NCI-H2029 treated with DMSO at 0.1 percent for 48 hours (cell line): ENCODE measurements at places on chromosomes 13 and 19.

DNA sequence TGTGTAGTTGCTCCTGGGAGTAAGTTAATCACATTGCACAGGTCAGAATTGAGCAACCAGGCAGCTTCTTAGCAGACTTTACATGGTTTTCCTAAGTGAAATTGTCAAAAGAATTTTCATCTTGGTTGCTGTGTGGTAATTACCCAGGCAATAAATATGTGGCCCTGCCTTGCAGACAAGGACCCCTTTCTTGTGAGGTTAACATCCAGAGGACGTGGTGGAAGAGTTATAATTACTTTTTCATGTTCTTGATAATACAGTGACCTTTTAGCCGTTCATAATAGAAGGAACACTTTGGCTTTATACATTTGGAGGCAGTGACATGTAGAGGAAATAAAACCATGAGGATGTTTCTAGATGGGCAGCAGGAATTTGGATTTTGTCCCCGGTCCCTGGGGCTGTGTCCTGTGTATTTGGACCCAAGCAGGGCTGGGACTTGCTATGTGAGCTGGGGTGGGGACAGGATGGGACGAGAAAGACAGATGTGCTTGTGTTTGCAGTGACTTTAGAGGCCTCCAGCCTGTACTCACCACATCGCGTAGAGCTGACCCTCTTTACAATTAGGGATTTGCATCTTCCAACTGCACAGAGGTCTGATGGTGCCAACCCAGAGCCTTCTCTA lies 156.2 kb downstream of the STK24 start:
- no peak for DNase-seq

GRCh38 chr19:13788991-13789390 lies 6.3 kb upstream of the ZSWIM4 start:
- DNase-seq = no peak

DNA sequence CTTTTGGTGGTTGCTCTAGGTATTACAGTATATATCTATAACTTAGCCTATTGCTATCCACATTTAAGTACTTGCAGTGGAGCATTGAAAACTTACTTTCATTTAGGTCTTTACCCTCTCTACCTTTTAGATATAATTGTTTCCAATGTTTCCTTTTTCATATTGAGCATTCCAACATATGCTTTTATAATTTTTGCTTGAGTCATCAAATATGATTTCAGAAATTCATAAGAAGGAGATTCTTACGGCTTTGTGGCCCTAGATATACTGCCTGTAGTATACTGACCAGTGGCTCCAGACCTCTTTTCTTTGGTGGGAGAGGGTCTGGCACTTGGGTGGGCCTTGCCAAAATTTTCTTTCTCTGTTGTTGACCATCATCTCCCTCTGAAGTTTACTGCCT lies 32.8 kb upstream of the ZNF850 start:
- no peak for DNase-seq

DNA sequence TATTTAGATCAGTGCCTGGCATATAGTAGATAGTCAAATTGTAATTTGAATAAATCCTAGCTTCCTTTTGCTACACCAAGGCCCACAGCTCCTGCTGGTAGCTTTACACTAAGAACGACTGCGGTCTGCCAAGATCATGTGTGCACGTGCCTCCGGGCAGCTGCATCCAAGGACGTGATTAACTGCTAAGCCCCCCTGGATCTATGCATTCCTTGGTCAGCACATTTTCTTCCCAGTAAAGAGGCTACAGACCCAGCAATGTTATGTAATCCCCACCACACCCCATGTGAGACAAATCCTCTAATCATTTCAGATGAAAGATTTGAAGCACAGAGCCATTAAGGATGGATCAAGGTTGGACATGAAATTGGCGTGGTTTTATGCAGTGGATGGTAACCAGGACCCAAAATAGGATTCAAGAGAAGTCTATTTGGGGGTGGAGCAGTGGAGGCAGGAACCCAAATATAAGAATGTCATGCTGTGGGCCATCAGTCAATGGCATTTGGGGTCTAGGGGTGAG lies 65.2 kb upstream of the PEG3 start:
- DNase-seq = no peak

DNA sequence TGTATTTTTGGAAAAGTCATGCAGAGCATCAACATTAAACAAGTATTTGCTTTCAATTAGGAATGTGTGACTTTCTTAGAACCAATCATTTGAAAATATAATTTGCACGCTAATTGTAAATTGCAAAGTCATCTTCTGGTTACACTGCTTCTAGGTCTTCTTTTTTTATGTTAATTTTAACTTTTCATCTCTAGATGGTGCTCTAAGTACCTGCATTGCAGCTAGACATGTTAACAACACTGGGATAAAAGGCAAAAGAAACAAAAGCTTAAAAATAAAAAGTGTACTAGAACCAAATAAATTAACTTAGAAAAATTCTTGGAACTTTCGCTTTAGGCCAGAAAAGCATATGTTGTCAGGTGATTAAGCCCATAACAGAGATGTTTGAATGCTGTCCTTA lies 2758.2 kb downstream of the PCDH9 start:
- DNase-seq = no peak

DNA sequence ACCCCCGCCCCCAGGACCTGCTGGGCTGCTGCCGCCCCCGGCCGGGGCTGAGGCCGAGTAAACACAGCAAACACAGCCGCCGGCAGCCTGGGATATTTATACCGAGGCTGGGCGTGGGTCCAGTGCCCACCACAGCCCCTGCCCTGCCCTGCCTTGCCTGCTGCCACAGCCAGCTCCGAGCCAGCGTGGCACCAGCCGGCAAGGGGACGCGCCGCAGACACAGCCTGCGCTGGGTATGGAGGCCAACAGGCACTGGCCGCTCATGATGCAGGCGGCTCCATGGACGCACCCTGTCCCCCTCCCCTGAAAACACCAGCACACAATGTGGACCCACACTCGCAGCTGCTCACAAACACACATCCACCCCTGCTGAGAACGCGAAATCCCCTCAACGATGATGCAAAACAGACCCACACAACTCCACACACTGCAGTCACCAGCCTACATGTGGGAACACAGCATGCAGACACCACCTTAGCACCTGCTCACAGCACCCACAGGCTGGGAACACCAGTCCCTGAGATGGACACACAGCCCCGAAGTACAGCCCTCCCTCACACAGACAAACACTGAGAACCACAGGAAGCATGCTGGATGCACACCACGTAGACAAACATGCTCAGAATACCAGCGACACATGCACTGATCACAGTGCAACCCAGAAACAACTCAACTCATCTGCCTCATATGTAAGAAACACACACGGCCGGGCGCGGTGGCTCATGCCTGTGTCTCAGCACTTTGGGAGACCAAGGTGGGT lies 16.2 kb downstream of the CCDC97 start:
- no peak for DNase-seq
